ENCODE measurements at places on chromosomes 3 and 15. TPM values are rescaled to one million over a fixed set of nuclear protein-coding genes. Genes with fewer than 3 reads are reported as not detected.

- DNase-seq: no peak
Observed at GRCh38 chr15:38059665-38060064, 125.2 kb downstream of the TMCO5A start.

GRCh38 chr3:161371441-161372320, at the start of gene SPTSSB:
TSS of gene SPTSSB (minus strand) at chr3:161371517. CDS start at chr3:161346323, 25,194 bp downstream.
- DNase-seq: no peak

DNA sequence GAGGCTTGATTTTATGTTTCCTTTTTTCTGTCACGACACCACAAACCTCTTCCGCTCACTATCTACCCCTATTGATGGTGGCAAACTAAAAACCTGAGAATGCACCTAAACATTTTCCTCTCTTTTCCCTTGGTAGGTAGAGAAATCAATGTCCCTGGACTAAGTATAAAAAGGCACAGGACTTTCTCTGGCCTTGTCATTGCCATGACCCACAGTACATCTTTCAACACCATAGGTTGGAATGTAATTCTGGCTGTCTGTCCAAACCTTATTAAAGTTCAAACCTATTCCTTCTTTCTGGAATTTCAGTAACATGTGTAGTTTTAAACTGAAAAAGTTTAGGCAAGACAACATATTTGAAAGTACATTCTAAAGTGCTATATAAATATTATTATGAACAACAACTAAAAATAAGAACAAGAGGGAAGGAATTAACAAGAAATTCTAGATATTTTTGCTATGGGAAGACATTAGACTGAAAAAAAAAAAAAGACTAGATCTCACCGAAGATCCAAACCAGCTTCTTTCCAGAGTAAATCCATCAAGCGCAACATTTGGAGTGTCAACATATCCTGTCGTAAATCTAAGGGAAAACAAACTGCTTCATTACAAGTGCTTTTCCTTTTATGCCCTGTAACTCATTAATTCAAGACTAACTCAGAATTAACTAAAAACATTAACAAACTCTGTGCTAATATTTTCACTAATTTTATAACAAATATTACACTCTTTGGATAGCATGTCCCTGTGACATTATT, 73.1 kb downstream of the FAIM start:
- DNase-seq: no peak

- no peak for DNase-seq
Observed at GRCh38 chr3:161927131-161927530, 430.5 kb downstream of the OTOL1 start.

Gene CCR8
- not detected for total RNA-seq

Gene ARRDC4
- total RNA-seq: 29.7 TPM

Gene THAP10
- total RNA-seq: 3.1 TPM
